Activated T-cell treated with anti-CD3 and anti-CD28 coated beads, Interleukin-2, amount 50 U/mL, for 48 hours (primary cell): ENCODE measurements at places on chromosomes 13 and 19.

DNA sequence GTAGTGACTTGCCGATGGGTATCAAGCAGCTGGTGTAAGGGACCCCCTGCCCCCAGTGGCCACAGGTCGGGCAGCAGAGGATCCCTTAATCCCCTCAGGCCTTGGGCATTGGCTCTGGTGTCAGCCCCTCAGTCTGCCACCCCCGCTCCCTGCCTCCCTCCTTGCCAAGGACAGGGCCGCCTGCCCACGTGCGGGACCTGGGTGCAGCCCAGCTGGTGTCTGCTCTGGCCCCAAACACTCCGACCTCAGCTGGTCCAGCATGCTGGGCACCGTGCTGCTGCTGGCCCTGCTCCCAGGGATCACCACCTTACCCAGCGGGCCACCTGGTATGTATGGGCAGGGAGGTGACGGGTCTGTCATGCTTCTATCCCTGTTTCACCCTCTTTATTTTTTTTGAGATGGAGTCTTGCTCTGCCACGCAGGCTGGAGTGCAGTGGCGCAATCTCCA, at the start of gene TGFBR3L:
TSS of gene TGFBR3L (plus strand) at position 233 of the 448 bp plus-strand sequence.
- no peak for DNase-seq

GRCh38 chr19:5018224-5019015, 49.5 kb downstream of the KDM4B start:
- no peak for DNase-seq

DNA sequence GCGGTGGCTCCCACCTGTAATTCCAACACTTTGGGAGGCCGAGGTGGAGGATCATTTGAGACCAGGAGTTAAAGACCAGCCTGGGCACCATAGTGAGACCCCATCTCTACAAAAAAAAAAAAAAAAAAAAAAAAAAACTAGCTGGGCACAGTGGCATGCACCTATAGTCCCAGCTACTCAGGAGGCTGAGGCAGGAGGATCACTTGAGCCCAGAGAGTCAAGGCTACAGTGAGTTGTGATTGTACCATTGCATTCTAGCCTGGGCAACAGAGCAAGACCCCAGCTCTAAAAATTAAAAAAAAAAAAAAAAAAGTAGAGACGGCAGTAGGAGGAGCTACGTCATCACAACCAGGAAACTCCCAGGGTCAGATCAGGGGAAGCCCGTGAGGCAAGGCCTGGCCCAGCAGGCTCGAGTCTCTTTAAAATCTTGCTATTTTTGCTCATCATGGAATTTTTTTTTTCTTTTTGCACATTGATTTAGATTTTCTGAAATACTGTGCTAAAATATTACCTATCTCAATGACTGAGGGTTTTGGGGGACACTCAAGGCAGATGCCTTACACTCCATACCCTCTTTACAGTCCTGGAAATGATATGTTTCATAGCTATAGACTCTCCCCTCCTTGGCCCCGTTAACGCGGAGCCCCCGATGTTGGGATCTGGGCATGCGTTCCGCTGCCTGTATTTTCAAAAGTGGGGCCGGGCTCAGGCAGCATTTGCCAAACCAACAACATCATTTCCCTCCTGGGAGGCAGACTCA, 44.4 kb upstream of the USE1 start:
- DNase-seq, result no peak

GRCh38 chr19:46860846-46861690, at the start of gene ARHGAP35:
Gene ARHGAP35 (plus strand): TSS chr19:46860997. CDS start chr19:46918676, 57,679 bp downstream.
- DNase-seq, result peak; percentile 37

- DNase-seq, result no peak
Observed at GRCh38 chr13:80100636-80101035, 240.3 kb downstream of the SPRY2 start.

GRCh38 chr19:10149427-10149826, 29.7 kb upstream of the EIF3G start:
- DNase-seq, result no peak

DNA sequence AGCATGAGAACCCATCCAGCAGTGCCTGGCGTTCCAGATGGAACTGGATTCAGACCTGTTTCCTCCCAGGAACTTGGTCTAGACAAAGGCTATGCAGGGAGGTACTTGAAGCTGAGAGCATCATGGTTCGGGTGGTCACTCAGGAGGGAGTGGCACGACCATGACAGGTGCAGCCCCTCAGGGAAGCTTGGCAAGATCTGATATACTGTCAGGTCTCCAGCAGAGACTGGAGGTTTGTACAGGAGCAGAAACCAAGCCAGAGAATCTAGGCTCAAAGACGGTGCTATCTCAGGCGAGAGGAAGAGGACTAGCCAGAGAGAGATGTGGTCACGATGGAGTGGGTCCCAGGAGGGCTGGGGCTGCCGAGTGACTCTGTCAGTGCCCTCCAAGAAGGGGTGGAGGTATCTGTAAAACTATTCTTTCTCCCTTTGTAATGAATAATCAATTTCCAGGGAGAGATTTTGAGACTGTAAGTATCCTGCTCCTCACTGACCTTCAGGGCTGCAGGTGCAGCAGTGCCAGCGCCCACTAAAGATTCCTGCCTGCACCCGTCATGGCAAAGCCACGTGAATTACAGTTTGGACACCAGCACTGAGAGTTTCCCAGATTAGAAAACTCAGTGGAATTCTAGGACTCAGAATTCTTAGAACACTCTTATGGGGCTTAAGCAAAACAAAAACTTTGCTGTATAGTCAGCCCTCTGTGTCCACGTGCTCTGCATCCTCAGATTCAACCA, 10.2 kb upstream of the DCUN1D2 start:
- DNase-seq, result no peak

DNA sequence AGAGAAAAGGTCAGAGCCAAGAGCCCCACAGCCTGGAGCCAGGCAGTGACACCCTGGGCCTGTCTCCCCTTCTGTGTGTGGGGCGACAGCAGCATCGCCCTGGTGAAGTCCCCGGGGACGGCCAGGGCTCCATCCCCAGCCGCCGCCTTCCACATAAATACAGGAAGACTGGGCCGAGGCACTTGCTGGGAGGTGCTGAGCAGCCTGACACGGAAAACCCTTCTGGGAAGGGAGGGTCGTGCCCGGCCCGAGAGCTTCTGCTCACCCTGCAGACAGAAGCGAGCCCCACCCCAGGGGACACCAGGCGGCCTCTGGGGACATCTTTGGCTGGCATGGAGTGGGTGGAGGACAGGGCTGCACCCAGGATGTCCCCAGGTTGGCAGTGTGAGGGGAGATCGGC, 5.1 kb downstream of the FGF22 start:
- DNase-seq, result no peak

DNA sequence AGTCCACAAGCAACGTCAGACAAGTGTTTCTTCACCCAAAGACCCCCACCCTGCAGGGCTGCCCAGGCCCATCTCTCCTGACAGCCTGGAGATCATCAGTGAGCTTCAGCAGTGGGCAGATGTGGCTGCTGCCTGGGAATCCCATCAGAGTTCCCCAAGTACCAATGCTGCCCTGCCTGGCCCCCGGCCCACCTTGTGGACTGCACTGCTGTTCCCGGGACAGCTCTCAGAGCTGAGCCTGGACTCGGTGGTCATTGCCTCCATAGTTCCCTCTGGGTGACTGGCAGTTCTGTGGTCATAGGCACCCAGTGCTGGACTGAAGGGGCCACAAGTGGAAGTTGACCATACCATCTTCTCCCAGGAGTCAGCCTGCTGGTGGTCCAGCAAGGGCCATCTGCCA, 24.5 kb upstream of the ZNF492 start:
- no peak for DNase-seq

DNA sequence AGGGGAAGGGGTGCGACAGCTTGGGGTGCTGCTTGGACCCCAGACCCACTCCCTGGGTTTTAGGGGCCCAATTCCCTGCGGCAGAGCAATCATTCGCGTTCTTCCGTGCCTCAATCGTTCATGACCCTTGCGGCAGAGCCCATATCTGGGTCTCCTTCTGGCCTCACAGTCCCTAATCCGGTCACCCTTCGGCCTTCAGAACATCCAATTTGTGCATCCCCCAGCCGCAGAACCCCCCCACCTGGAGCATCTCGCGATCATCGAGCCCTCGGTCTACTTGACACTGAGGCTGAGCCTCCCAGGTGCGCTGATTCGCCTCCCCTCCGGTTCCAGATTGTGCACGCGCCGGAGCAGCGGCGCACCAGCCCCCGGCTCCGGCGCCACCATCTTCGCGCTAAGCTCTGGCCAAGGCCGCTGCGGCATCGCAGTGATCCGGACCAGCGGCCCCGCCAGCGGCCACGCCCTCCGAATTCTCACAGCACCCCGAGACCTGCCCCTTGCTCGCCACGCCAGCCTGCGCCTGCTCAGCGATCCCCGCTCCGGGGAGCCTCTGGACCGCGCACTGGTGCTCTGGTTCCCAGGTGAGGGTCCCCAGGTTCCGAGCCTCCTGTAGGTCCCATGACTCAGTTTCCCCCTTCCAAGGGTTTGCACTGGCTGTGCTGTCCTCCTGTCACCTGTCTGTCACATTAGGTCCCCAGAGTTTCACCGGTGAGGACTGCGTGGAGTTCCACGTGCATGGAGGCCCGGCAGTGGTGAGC, 501 bp downstream of the GTPBP3 start:
- DNase-seq, result peak; percentile 67

- no peak for DNase-seq
Observed at GRCh38 chr13:73967397-73968165, 166.6 kb downstream of the KLF12 start.

DNA sequence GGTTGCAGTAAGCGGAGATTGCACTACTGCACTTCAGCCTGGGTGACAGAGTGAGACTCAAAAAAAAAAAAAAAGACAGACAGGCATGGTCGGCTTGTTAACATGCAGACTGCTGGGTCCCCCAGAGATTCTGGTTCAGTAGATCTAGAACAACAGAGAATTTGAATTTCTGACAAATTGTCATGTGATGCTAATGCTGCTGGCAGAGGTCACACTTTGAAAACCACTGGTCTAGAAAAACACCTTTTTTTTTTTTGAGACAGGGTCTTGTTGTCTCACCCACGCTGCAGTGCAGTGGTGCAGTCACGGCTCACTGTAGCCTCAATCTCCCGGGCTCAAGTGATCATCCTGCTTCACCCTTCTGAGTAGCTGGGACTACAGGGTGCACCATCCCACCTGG, 7.7 kb upstream of the LRFN3 start:
- DNase-seq, result no peak

GRCh38 chr13:112510987-112511685, 76.8 kb downstream of the TUBGCP3 start:
- DNase-seq, result peak; percentile 52

GRCh38 chr19:54425382-54425723, 10.1 kb downstream of the TTYH1 start:
- DNase-seq, result no peak

- DNase-seq, result peak; percentile 90
Observed at GRCh38 chr19:14369399-14370168, 11.7 kb upstream of the ADGRE5 start.

DNA sequence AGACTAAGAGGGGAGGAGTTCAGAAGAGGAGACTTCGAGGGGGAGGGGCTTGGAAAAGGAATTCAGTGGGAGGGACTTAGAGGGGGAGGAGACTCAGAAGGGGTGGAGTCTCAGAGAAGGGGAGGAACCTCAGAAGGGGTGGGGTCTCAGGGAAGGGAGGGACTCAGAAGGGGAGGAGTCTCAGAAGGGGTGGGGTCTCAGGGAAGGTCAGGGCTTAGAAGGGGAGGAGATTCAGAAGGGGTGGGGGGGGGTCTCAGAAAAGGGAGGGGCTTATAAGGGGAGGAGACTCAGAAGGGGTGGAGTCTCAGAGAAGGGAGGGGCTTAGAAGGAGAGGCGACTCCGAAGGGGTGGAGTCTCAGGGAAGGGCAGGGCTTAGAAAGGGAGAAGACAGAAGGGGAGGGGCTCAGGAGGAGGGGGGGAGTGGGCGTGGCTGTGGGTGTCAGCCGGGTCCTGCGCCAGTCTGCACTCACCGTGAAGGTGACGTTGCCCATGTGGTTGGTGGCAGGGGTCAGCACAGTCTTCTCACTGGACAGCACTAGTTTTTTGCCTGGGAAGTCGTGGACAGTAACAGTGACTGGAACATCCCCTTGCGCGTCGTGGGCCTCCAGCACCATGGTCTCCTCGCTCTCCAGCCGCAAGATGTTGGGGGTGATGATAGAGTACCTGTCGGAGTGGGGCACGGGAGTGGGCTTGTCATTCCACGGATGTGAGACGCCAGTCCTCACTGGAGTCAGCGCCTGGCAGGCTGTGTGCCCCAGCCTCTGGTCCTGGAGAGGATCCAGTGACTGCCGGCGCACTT, 1.5 kb downstream of the C3 start:
- DNase-seq, result peak; percentile 54

DNA sequence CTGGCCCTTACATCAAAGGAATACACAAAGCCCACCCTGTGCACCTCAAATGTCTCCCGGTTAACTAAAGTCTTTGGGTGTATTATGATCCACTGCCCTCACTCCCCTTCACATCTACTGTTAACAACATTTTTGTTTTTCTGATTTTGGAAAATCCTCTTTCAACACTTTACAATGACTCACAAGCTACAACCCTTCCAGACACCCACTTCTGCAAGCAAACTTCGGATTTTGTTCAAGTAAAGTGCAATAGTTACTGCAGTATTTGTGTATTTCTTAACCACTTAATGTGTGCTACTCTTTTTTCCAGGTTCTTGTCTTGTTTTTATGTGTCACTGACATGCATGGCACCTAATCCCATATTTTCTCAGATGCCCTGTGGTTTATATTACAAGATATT, 101.1 kb downstream of the EDNRB start:
- DNase-seq, result no peak

DNA sequence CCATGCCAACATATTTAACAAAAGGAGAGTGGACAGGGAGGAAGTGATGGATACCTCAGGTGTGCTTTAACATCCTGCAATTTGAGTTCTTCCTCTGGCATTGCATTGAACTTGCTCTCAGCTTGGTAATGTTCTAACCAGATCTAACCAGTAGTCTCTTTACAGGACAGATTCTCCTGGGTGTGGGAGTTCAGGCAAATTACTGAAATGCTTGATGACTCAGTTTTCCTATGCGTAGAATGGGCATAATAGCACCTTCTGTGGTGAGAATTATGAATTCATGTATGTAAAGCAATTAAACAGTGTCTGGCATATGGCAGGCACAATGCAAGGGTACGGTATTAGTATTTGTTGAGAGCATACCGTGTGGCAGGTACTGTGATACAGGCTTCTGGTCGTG, 3.6 kb downstream of the AKAP11 start:
- DNase-seq, result no peak

GRCh38 chr13:32381539-32381938, 46.4 kb downstream of the N4BP2L1 start:
- no peak for DNase-seq

- DNase-seq, result no peak
Observed at GRCh38 chr19:19911150-19911549, 10.4 kb downstream of the ZNF93 start.

DNA sequence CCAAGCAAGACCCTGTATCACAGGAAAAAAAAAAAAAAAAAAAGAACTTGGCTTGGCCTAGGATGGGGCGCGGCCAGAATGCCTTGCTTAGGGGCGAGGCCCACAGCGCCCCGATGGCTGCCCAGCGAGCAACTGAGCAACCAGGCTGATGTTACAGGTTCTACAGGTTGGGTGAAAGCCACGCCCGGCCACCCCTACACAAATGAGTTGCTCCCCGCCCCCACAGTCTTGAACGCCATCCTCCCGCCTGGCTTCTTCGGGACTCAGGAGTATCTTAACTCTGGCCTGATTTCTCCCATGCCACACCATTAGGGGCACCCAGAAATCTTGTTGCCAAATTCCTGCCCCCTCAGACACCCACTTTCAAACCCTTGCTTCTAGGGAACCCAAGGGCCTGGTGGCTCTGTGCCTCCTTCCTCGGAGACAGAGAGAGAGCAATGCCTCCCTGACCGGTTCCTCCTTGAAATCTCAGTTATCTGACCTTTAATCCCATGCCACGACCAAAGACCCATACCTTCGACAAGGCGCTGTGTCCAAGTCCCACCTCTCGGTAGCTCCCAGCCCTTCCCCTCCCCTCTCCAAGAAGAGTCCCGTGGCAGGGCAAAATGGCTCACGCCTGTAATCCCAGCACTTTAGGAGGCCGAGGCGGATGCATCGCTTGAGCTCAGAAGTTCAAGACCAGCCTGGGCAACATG, 1.1 kb upstream of the CBLC start:
- no peak for DNase-seq
